ENCODE measurements at places on chromosomes 4 and X.
A peak's percentile ranks its signal among the peaks of the same experiment; 100 is the strongest.

DNA sequence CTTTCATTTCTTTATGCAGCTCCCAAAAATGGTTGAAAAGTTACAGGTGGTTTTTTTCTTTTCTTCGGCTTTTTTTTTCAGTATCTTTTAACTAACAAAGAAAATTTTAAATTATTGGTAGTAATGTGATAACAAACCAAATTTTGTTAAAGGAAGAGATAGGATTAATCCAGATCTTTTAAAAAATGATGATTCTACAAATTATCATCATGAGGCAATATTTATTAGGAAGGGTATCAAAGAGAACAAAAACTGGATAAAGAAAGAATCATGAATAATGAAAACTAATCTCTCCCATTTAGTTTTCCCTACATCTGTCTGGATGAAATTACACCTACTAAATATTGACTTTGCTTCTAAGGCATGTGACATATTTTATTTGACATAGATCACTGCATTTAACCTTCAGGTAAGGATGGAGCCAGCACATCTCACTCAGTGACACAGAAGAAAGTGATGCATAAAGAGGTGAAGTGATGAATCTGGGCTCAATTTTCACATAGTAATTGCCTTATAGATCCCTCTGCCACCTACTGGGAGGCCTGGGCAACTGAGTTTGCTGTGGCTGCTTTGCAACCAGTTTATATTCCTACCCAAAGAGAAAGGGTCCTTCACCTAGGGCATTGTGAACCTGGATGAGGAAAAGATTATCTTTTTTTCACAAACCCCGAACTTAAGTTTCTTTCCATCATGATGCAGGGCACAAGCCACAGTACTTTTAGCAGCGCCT is 155.6 kb downstream of the HNRNPD start:
- no peak for DNase-seq

DNA sequence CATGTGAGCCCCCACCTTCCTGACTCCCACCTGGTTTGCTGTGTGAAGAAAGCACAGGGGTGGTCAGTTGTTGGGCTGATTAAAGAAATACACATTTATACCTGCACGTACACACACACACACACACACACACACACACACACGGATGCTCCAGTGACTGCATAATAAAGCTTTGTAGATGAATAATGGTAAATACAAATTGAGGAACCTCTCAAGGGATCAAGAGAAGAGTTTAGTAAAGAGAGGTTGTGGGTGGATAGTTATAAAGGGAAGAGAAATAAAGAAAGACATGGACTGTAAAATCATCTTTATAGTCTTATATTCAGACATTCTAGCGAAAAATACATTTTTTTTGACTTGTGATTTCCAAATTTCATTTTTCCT is 144.1 kb downstream of the MGST2 start:
- no peak for DNase-seq

DNA sequence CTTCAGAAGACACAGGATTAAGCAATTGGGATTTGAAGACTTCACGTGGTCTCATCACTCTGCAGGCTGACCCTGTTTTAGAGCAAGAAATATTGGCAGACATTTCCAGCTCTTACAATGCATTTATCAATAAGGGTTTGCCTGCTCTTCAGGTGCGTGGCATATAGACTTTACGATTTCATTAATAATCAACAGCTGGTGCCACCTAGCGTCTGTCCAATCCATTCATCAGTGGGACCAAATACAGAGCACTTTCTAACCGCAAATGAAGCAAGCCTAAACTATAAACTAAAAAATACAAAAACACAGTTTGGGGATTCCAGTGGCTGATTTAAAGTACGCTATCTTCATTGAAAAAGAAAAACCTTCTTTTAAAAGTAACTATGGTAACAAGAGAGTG is 125.4 kb upstream of the DMD start:
- DNase-seq = no peak

GRCh38 chrX:14357314-14357713 is 172.0 kb upstream of the GLRA2 start:
- no peak for DNase-seq

DNA sequence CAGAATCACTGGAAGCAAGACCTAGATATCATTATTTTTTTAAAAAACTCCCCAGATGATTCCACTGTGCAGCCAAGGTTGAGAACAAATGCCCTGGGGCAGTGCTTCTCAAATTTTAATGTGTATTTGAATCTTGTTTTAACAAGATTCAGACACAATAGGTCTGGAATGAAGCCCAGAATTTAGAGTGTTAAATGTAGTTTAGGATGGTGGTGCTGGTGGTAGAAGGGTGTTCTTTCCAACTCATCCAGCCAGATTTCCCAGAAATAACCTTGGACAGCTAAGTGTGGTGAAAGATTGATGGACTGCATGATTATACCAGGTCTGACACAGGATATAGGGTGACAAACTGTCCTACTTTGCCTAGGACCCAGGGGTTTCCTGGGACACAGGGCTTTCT is 120.1 kb upstream of the MED14 start:
- no peak for DNase-seq

GRCh38 chrX:41381685-41382084 is 47.7 kb downstream of the DDX3X start:
- peak; percentile 3 for DNase-seq

GRCh38 chr4:140152751-140153418 is 1.1 kb downstream of the MAML3 start:
- no peak for DNase-seq

DNA sequence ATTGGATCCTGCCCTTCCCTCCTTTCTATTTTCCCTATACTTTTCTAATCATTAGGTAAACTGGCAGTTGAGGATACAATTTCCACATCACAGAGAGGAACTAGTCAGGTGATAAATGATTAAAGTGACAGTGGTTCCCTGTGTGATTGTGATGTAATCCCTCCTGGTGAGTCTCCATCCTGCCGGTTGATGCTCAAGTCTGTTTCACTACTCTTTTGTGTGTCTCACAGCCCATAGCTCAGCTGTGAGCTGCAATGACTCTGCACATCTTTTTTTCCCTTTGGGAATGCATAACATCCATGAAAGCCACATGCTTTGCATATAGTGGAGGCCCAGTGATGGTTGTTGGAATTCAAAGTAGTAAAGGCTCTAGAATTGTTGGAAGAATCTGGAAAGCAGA is 60.4 kb downstream of the CCNI start:
- no peak for DNase-seq

- peak; percentile 58 for DNase-seq
Measured at GRCh38 chr4:34720571-34720970, 1523.7 kb downstream of the ARAP2 start.

- no peak for DNase-seq
Measured at GRCh38 chr4:29002151-29002550, 1718.0 kb upstream of the PCDH7 start.

DNA sequence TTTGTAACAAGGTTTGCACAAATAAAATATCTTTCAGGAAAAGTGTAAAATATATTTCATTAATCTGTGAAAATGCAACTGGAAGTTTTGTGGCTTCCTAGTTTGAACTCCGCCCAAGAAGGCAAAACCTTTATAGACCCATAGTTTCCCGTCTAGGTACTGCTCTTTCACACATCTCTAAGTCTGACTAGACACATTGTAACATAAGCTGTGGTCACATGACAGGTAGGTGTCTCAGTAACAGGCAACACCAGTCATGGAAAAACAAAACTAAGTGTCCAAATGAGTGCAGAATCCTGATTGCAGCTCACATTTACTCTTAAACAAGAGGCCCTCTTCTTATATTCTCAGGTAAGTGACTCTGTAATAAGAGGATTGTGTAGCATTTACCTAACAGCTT is 55.6 kb downstream of the SNCA start:
- peak; percentile 8 for DNase-seq

DNA sequence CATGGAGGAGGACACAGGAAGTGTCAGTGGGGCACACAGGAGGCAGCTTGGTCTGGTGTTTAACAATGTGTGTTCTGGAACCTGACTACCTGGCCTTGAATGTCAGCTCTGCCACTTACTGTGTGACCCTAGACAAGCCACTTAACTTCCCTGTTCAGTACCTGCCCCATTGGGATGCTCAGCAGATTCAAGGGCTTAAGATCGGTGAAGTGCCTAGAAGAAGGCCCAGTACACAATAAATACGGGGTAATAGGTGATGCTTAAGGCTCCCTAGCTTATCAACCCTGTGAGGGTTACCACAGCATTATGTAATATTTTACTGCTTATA is 1.6 kb upstream of the CHIC2 start:
- DNase-seq = no peak
